ENCODE measurements at places on chromosomes 3 and 15.

DNA sequence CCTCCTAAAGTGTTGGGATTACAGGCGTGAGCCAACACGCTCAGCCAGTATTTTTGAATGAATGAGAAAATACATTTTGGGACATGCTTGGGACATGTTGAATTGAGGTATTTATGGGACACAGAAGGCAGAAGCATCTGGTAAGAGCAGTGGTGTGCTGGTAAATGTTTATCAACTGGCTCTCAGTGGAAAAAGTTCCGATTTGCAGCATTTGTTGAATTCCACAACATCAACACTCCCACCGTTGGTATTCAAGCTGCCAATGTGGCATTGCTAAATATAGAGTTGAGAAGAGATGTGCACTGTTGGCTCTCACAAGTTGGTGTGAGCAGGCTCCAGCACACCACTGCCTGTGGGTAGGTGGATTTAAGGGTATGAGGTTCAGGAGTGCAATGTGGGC lies 35.8 kb upstream of the LRRFIP2 start:
- DNase-seq = no peak

GRCh38 chr15:61169904-61170695 lies 59.0 kb downstream of the RORA start:
- no peak for DNase-seq

DNA sequence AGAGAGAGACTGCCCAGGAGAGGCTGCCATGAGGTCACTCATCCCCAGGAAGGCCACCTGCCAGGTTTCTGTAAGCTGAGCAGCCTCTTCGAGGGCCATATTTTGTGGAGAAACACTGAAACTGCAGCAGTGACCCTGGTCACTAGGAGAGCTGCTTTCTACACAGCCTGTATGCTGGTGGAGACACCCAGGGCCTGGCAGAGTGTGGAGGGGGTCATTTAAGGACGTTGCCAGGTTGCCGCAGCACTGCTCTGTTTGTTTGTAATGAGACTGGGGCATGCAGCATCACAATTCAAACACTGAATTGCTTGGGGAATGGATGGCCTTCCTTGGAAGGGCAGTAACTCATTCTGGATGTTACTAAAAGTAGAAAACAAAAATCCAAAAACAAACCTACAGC lies 104.9 kb upstream of the TRIM42 start:
- DNase-seq = no peak

GRCh38 chr15:91186904-91187656 lies 87.0 kb downstream of the SV2B start:
- DNase-seq = no peak

DNA sequence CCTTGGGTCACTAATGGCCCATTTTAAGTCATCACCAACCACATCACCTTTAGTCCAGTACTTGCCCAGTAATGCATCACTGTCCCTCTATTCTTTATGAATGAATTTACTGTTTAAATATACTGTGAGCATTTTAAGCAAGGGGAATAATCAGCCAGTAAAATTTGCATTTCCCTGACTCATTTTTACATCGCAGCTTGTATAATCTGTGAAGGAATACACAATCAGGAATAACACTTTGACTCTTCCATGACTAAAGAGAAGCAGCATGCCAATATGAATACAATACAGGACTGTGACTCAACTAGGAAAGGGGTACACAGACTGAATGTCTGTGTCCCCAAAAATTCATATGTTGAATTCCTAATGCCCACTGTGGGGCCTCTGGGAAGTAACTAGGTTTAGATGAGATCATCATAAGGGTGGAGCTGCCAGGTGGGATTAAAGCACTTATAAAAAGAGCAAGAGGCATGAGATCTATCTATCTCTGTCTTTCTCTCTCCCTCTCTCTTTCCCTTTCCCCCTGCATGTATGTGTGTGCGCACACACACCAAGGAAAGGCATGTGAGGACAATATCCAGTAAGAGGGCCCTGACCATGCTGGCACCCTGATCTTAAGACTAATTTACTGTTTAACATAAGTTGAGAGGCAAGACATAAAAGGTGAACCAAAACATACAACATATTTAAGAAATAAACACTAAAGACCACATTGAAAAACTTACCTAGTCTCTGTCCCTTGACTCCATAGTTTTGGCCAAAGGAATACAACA lies 12.1 kb downstream of the B4GALT4 start:
- DNase-seq = no peak

- DNase-seq = no peak
Measured at GRCh38 chr3:169562988-169563774, 100.3 kb downstream of the MECOM start.

DNA sequence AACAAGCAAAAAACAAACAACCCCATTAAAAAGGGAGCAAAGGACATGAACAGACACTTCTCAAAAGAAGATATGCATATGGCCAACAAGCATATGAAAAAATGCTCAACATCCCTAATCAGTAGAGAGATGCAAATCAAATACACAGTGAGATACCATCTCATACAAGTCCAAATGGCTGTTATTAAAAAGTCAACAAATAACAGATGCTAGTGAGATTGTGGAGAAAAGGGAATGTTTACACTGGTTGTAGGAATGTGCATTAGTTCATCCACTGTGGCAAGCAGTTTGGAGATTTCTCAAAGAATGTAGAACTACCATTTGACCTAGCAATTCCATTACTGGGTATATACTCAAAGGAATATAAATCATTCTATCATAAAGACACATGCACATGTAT lies 44.5 kb downstream of the RIOX2 start:
- no peak for DNase-seq

DNA sequence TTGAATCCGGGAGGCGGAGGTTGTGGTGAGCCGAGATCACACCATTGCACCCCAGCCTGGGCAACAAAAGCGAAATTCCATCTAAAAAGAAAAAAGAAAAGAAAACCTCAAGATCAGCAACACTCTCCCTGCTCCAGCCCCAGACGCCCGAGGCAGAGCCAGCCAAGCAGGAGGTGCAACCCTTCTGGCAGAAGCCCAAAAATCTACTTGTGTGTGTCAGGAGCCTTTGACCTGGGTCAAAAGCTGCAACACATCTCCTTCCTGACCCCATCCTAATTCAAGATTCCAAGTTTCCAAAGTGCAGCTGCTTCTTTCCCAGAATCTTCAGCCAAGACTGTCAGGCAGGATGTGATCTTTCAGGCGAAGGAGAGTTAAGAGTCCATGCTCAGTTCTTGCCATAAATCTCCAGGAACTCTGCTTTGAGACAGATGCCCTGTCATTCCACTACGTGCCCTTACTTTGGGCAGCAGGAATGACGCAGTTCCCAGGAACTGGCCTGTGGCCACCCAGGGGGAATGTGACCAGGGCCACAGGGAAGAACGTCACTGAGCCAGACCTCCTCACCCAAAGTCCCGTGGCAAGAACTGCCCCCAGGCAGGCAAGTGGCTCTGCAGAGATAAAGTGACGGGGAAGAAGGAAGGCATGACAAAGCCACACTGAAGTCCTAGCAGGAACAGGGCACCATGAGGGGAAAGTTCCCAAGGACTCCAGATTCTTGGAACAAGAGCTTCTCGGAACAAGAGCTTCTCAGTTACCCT lies 39.4 kb downstream of the SH3BP5 start:
- no peak for DNase-seq

DNA sequence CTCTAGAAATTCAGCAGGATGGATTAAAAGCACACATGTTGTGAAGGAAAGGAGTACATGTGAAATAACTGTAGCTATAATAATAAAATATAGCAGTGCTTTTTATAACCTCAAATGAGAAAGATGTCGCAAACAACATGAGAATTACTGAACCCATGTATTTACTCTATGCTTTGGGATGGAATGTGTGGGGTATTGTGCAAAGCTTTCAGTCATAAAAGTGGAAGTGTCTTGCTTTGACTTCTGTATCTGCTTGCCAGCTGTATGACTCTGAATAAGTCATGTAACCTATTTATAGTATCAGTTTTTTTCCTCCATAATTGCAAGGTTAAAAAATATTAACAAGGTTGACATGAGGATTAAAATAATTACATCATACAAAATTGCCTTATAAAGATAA lies 519.3 kb upstream of the CADM2 start:
- DNase-seq = no peak

- no peak for DNase-seq
Measured at GRCh38 chr3:159548675-159549335, 439.8 kb upstream of the IL12A start.

GRCh38 chr3:7847021-7847420 lies 654.6 kb upstream of the LMCD1 start:
- DNase-seq = no peak

DNA sequence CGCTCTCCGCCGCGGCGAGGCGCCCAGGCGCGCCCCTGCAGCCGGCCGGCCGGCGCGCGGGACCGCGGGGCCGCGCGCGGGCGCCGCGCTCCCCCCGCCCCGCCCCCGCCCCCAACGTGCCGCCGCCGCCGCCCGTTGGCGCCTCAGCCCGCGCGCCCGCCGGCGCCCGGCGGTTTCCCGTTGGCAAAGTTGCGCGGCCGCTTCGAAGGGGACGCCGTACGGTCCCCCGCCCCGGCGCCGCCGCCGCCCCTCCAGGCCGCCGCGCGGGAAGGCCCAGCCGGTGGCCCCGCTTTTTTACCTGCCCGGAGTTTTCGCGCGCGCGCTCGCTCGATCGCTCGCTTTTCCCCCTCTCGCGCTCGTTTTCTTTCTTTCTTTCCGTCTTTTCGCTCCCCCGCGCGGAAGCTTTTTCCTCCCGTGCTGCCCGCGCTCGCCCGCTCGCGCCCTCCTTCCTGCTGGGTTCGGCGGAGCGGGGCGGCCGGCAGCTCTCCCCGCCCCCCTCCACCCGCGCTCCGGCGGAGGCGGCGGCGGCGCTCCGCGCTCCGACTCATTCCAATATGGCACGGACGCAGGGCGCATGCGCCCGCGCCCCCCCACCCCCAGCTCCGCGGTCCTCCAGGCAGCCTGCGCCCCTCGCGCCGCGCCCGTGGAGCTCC lies at the start of gene SFMBT1:
Gene SFMBT1, minus strand, starts transcription at position 556 of the 653 bp plus-strand sequence. CDS start 76,945 bp downstream, outside the sequence.
- peak; percentile 69 for DNase-seq

- DNase-seq = no peak
Measured at GRCh38 chr15:95032156-95032555, 800.8 kb downstream of the MCTP2 start.

GRCh38 chr15:40985541-40986330 lies 32.5 kb downstream of the CHAC1 start:
- no peak for DNase-seq

GRCh38 chr3:17882981-17883380 lies 140.6 kb upstream of the TBC1D5 start:
- DNase-seq = no peak

- no peak for DNase-seq
Measured at GRCh38 chr3:186651678-186652215, 11.5 kb downstream of the FETUB start.

- no peak for DNase-seq
Measured at GRCh38 chr3:23575697-23576096, 230.1 kb upstream of the UBE2E1 start.

GRCh38 chr3:87145553-87145952 lies 81.6 kb upstream of the CHMP2B start:
- no peak for DNase-seq

GRCh38 chr15:35507932-35508638 lies 37.9 kb downstream of the DPH6 start:
- DNase-seq = no peak

DNA sequence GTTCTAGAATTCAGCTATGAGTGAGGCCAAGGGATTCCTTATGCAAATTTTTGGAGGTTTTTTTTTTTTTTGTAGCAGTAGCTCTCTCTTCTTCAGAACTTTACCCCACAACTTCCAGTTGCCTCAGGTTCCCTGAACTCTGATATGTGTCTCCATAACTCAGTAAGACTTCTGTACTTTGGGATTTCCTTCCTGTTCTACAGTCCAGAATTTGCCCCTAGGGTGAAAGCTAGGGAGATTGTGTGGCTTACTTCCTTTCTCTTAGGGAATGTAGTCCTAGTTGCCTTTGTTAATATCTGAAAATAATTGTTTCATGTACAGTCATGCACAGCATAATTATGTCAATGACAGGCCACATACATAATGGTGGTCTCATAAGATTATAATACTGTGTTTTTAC lies 30.8 kb downstream of the LRRC28 start:
- no peak for DNase-seq

GRCh38 chr15:82595203-82595602 lies 52.0 kb downstream of the CPEB1 start:
- no peak for DNase-seq

- no peak for DNase-seq
Measured at GRCh38 chr3:76107935-76108570, 322.7 kb upstream of the ZNF717 start.

GRCh38 chr15:51121118-51121517 lies 26.4 kb upstream of the TNFAIP8L3 start:
- DNase-seq = no peak

- DNase-seq = no peak
Measured at GRCh38 chr15:77171221-77171967, 100.5 kb upstream of the TSPAN3 start.

DNA sequence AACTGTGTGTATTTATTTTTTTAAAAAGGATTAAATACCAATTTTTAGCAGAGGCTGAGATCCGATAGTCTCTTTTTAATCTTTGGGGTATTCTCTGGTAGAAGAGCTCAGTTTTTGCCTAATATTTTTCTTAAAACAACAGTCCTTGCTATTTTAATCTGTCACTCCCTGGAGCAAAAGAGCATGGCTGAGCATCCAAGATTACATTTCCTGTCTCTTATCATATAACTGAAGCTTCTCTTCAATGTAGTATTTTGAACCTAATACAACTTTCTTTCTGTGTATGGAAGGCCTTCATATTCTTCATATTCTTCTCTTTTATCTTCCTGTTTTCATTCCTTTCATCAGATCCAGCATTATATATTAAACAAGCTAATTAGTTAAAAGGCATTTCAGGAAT lies 293.7 kb downstream of the NSUN3 start:
- DNase-seq = no peak

- DNase-seq = no peak
Measured at GRCh38 chr3:10815487-10815886, 541 bp upstream of the SLC6A11 start.

DNA sequence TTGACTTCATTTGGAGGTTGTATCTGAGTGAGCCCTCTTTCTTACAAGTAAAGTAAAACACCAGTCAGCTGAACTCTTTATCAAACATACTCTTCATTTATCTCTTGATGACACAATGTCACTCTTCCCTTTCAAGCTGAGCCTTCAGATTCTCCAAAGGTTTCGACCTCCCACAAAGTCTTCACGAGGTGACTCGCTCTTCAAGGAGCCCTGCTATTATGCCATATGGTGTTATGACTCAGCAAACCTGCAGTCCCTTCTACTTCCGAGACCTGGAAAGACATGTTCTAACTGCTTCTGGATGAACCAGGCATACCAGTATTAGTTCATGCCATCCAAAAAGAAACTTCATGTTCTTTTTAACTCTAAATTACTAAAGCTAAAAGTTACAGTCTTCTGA lies 23.1 kb downstream of the AADAC start:
- no peak for DNase-seq

- no peak for DNase-seq
Measured at GRCh38 chr3:53544357-53544756, 49.9 kb downstream of the CACNA1D start.

- DNase-seq = no peak
Measured at GRCh38 chr3:66179793-66180192, 41.0 kb upstream of the SLC25A26 start.

DNA sequence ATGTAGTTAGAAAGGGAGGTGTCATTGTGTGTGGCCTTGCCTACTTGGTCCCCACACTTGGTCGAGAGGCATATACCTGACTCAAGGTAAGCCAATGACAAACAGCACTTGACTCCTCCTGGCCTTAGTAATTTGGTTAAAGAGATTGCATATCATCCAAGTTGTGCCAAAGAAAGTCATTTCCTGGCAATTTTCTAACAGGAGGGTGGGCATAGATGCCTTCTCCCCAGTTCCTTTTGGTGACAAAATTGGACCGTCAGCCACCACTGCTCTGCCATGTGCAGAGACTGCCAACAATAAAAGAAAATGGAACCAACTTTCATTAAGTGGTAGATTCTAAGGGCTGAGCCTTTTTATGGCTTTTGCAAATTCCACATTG lies 7.9 kb upstream of the LEKR1 start:
- no peak for DNase-seq

- DNase-seq = no peak
Measured at GRCh38 chr3:156433910-156434309, 121.0 kb downstream of the SSR3 start.
